DMS79 treated with DMSO at 0.1 percent for 48 hours (cell line): ENCODE measurements at places on chromosomes 6 and 20.

DNA sequence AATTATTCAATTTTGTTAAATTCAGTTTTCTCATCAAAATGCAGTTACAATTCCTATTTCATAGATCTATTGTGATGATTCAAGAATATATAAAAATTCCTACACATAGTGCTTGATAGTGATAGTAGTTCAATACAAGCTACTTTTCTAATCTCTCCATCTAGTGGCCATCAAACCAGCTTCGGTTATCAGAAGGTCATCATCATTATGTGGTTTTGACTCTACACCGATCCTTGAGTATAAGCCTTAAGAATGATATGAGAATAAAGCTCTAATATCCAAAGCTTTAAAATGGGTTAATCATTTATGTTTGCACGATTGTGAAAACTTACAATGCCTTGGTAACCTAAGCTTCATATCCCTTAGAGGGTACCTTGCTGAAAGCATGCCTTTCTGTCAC lies 167.5 kb upstream of the PREP start:
- no peak for DNase-seq

- no peak for DNase-seq
These were observed 47.1 kb upstream of the SMLR1 start for GRCh38 chr6:130780122-130780521.

- no peak for DNase-seq
These were observed 111.0 kb upstream of the TMEM181 start for GRCh38 chr6:158448856-158449255.

GRCh38 chr6:16965689-16966088 lies 136.2 kb upstream of the STMND1 start:
- DNase-seq: no peak

- DNase-seq: no peak
These were observed 24.9 kb upstream of the SMOC2 start for GRCh38 chr6:168415993-168416530.

DNA sequence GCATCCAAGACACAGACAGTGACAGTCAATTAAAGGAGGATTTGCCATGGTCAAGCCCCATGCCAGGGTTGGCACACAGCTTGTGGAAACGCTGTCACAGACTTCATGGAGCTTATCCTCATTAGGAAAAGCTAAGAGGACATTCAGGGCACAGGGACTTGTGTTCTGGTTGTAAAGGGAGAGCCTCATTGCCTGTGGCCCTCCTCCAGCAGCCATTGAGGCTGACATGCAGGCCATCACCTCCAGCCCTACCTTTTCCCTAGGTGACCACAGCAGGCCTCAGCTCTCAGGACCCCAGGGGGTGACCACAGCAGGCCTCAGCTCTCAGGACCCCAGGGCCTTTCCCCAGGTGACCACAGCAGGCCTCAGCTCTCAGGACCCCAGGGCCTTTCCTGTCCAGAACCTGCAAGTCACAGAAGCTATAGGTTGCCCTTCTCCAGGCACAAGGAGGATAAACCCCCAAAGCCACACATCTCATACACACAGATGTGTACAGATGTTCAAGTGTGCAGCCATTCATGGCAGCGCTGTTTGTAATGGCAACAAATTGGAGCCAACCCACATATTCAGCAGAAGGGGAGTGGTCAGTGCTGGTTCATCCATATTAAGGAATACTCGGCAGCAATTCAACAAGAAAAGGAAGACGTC lies 26.1 kb downstream of the DUSP22 start:
- no peak for DNase-seq

GRCh38 chr6:139584599-139584998 lies 210.2 kb upstream of the CITED2 start:
- DNase-seq: no peak

GRCh38 chr20:59787538-59787890 lies 145.9 kb downstream of the SYCP2 start:
- no peak for DNase-seq
